ENCODE measurements at places on chromosomes 12 and 14.

- no peak for DNase-seq
Measured at GRCh38 chr12:110171636-110172035, 47.5 kb downstream of the IFT81 start.

- DNase-seq: no peak
Measured at GRCh38 chr14:33799705-33800570, 150.9 kb downstream of the EGLN3 start.

DNA sequence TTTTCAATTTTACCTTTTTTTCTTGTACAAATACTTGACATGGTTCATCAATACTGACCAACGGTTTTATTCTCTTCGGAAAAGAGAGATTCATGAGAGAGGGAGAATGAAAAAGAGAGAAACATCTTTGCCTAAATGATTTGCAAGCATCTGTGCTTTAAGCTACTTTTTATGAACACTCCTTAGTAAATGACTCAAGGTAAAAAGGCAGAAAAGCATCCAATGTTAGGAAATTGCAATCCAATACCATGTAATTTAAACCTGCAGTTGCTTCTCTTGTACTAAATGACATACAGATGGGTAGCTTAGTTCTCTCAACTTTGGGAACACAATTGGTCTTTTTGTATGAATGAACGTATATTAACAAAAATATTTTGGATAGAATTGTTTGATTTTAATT, 46.1 kb downstream of the MSRB3 start:
- DNase-seq: no peak

GRCh38 chr12:124919521-124920352, 5.3 kb upstream of the UBC start:
- DNase-seq: no peak

- DNase-seq: no peak
Measured at GRCh38 chr14:70842851-70843462, 33.6 kb upstream of the MAP3K9 start.

GRCh38 chr12:30850684-30851083, 75.9 kb upstream of the TSPAN11 start:
- no peak for DNase-seq

- DNase-seq: no peak
Measured at GRCh38 chr12:15583804-15584203, 205.4 kb downstream of the EPS8 start.

DNA sequence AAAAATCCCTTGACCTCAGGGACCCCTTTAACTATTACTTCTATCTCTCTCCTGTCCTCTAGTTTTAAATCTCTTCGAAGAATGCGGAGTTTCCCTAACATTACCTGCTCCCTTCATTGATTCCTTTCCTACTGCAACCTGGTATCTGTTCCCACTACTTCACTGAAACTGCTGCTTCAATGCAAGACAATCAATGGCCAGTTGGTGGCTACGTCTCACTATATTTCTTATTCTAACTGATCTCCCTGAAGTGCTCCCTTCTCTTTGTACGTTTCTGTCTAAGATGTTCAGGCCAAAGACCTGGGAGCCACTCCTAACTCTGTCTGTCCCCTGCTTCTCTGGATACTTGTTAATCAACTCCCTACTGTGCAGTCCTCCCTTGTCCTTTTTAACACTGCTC, 10.3 kb upstream of the KCNA1 start:
- no peak for DNase-seq

DNA sequence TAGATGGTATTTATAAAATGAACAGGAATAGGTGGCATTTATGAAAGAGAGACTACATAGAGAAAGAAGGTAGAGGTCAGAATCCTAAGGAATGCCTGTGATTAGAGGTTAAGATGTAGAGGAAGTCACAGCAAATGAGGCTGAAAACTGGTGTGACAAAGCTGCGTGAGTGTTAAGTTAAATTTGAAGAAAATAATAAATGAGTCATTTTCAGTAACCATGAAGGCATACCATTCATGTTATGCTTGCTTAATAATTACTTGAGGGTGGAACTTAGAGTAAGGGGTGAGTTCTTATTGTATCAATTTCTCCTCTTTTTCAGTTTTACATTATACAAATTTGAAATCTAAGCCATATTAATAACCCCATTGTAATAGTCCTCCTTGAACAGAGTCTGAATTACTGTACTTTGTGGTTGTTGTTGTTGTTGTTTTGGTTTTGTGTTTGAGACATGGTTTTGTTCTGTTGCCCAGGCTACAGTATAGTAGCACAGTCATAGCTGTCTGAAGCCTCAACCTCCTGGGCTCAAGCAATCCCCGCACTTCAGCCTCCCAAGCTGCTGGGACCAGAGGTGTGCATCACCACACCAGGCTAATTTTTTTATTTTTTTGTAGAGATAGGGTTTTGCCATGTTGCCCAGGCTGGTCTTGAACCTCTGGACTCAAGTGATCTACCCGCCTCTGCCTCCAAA, 761.5 kb downstream of the GALC start:
- no peak for DNase-seq

DNA sequence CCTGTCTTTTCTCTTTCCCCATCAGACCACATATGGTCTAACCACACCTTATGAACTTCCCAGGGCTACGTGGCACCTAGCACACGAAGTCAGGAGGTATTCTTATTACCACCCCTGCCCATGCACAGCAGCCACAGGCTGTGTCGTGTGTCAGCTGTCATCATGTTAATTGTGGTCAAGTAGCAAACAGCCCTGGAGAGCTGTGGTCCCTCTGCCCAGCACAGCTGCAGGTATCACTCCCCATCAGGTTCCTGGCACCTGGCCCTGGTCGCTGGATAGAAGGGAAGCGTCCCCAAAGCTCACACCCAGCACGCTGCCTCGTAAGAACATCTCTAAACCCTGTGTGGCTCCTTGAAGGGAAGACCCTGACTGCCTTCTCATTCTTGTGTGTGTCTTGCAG, 45.4 kb downstream of the CLMN start:
- DNase-seq: no peak

All from activated CD4-positive, CD25-positive, alpha-beta regulatory T cell (primary cell).